Placental pericyte (primary cell): ENCODE measurements at places on chromosomes 16 and 17. TPM values are rescaled to one million over a fixed set of nuclear protein-coding genes. Genes with fewer than 3 reads are reported as not detected.

SEZ6L2 gene
- 7.3 and 17.7 TPM in 2 replicates for total RNA-seq

KREMEN2 gene
- total RNA-seq = not detected in 2 replicates

RND2 gene
- under 0.01 and 0.88 TPM in 2 replicates for total RNA-seq

ITGA3 gene
- 150 and 533 TPM in 2 replicates for total RNA-seq

OTOA gene
- not detected in 2 replicates for total RNA-seq

ZNF385C gene
- total RNA-seq = not detected in 2 replicates
